ENCODE measurements at places on chromosomes 12 and 14.

DNA sequence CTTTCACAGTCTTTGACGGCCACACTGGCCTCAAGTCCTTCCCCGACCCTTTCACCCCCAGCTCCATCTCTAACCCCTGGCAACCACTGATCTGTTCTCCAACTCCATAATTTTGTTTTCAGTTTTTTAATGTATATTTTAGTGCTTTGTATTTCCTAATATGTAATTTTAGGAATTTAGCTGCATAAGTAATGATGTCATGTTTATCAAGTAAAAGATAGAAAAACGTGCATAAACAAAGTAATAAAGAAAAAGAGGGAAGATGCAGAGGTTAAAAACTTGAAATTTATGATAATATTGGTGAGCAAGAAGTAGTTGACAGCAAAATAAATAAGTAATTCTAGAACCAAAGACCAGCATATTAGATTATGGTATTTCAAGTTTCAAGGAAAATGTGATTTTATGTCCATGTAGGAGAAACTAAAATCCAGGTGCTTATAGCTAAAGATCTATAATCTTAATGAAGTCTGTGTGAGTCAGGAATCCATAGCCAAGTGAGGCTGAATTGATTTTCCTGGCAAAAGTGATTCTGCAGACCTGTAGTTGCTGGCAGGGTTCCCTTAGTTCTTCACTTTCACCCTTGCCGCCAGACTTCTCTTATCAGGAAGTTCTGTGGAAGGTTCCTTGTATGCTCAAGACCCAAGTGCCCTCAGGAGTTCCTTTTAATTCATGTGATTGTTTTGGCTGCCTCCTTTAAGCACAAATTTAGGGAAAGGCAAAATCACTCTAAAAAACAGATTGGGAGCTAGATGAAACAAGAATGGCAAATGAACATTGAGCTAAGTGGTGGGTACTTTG, 24.4 kb downstream of the FBXW8 start:
- DNase-seq = no peak

- no peak for DNase-seq
Measured at GRCh38 chr14:34214961-34215360, 247.1 kb downstream of the SPTSSA start.

- no peak for DNase-seq
Measured at GRCh38 chr12:117437516-117438255, 76.3 kb upstream of the NOS1 start.

DNA sequence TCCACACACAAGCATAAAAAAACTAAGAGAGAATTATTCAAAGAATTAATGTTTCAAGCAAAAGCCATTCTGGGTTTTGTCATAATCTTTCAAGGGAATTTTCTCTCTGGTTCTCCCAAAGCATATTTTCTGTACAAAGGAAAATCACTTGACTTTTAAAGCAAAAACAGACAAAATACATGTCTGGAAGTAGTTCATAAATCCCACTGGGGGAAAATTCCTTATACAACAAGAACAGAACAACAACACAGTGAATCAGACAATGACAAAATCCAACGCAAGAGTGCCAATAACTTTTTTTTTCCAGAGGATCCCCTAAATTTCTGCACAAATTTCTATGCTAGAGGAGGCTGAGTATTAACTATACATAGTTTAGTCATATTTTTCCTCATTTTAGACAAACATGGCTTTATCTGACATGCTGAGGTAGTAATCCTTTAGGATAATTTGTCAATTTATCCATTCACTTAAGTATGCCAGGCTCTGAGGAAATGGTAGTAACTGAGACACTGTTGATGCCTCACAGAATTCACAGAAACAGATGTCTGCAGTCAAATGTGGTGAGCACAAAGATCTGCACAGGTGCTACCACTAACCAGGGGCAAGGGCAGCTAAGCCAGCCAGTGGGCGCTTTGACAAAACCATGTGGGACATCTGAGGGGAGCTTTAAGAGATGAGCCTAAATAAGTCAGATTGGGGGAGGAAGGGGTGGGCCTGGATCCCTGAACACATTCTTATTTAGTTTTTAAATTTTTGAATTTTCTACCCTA, 38.0 kb downstream of the GRIP1 start:
- DNase-seq = no peak

GRCh38 chr14:104555430-104556255, 23.9 kb upstream of the C14orf180 start:
- DNase-seq = no peak

GRCh38 chr12:93502802-93503623, 35.7 kb downstream of the MRPL42 start:
- DNase-seq = no peak

DNA sequence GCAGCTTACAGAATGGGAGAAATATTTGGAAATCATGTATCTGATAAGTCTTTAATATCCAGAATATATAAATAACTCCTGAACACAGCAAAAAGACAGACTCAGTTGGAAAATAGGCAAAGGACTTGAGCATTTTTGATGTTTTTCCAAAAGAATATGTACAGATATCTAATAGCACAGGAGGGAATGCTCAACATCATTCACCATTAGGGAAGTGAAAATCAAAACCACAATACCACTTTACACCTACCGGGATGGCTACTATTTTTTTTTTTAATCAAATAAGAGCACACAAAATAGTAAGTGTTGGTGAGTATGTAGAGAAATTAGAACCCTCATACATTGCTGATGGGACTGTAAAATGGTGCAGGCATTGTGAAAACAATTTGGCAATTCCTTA, 75.6 kb downstream of the ANO6 start:
- no peak for DNase-seq

DNA sequence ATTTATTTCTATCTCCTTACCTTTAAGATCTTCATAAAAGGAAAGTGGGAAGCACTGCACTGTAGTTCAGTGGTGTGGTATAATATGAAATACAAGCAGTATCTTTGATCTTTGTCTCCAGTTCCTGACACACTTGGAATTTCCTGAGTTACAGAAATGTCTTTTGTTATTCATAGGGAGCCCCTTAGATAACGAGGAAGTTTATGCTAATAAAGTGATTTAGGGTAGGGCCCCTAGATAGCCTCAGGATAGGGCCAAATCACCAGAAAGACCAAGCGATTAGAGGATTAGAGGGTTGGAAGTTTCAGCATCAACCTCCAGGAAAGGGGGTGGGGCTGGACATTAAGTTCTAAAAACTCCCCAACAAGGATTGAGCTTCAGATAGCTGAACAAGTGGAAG, 29.9 kb upstream of the DDHD1 start:
- no peak for DNase-seq

- DNase-seq = no peak
Measured at GRCh38 chr12:105048315-105048714, 35.9 kb downstream of the ALDH1L2 start.

GRCh38 chr14:68491793-68492192, 301.1 kb downstream of the ZFP36L1 start:
- DNase-seq = no peak

DNA sequence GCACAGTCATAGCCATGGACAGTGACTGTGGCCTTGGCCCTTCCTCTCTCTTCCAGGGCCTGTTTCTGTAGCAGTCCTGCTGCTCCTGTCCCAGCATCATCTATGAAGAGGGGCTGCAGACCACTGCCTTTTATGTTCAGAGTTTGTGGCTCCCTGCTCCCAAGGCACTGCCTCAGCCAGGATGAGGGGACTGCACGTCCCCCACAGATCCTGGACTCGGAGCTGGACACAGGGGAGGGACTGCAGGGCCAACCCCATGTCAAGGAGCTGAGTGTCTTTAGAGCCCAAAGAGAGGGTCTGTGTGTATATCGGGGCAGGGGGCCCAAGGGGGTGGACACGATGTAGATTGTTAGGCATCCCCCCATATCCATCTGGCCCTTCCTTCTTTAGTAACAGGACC, 60.6 kb upstream of the DIO3 start:
- no peak for DNase-seq

DNA sequence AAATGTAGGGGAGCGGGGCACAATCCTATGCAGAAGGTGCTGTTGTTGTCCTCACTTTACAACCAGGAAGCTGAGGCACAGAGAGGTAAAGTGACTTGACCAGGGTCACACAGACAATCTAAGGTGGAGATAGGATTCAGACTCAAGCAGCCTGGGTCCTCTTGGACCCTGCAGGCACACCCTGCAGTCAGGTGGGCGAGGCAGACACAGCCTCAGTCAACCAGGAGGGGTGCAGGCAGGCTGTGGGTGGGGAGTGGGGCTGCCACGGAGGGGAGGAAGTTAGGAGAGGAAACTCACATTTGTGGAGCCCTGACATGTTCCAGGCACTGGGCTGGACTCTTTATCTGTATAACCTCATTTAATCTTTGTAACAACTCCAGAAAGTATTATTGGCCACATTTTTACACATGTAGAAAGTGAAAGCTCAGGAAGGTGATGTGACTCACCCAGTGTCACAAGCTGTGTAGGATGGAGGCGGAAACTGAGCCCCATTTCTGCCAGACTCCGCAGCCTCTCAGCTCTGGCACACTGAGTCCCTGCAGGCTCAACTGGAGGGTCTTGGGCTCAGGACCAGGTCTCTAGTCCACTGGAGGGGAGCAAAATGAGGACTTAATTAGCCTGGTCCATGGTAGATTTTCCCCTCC, 24.9 kb upstream of the CHGA start:
- no peak for DNase-seq

DNA sequence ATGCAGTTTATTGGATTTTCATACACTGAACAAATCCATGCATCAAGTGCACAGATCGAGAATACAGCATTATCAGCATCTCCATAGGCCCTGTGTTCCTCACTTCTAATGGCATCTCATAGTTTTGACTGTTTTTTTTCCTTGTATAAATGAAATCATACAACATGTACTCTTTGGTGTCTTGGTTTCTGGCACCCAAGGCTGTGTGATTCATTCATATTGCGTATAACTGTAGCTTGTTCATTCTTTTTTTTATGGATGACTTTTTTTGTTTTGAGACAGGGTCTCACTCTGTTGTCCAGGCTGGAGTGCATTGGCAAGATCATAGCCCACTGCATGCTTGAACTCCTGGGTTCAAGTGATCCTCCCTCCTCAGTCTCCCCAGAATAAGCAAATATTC, 14.3 kb downstream of the RASSF8 start:
- no peak for DNase-seq

DNA sequence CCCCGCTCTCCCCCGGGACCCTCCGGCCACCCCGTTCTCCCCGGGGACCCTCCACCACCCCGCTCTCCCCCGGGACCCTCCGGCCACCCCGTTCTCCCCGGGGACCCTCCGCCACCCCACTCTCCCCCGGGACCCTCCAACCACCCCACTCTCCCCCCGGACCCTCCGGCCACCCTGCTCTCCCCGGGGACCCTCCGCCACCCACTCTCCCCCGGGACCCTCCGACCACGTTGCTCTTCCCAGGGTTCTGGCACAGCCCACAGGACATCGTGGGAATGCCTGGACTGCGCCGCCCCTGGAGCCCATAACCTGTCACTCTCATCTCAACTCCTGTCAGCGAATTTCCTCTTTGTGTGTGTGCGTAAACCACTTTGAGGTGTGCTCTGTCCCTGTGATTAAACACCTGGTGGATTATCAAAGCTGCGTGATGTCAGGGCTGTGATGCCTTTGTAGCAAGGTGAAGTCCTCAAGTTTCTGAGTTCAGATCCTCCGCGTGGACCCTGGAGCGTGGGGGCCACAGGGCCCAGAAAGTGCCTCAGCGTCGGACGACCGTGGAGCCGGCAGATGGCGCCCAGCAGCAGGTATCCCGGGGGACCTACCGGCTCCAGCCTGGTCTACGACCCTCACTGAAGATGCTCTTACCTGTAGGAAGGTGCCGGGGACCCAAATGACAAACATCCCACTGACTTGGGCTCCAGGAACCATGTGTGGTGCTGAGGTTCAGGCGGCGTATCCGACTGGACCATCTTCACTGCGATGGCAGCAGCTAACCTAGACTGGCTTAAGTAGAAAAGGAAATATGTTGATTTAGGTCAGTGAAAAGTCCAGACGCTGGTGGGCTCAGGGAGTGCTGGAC, 63.2 kb upstream of the GALNT9 start:
- DNase-seq = no peak

- no peak for DNase-seq
Measured at GRCh38 chr12:8483079-8483478, 27.3 kb downstream of the CLEC6A start.

DNA sequence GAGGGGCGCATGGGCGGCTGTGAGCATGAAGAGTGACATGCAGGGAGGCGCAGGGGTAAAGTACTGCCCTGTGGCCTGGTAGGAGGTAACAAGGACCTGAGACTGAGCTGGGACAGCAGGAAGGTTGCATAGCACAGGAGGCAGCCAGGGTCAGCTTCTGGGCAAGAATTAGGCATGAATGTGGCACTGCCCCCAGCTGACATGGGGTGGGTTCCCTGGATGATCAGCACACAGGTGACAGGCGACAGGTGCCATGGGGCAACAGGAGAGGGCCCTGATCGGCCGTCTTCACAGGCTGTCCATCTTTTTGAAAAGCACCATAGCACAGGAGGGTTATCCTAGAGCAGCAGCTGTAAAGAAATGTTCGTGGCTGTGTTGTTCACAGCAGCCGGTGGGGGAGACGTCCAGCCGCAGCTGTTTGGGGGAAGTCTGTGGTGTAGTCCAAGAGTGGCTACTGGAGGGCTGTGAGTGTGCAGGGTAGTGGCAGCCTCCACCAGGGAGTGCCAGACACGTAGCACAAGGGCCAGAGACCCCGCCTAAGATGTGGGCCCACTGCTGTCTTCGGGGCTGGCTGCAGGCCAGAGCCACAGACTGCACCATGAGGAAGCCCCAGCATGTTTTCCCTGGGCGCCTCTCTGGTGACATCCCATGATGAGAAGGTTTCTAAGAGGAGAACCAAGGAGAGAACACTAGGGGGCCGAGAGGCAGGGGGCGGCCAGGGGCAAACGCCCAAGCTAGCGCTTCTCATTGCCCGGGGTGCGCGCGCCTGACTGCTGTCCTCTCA, 8.4 kb downstream of the CLBA1 start:
- DNase-seq = no peak

- DNase-seq = no peak
Measured at GRCh38 chr12:19925841-19926240, 442.5 kb upstream of the PDE3A start.

DNA sequence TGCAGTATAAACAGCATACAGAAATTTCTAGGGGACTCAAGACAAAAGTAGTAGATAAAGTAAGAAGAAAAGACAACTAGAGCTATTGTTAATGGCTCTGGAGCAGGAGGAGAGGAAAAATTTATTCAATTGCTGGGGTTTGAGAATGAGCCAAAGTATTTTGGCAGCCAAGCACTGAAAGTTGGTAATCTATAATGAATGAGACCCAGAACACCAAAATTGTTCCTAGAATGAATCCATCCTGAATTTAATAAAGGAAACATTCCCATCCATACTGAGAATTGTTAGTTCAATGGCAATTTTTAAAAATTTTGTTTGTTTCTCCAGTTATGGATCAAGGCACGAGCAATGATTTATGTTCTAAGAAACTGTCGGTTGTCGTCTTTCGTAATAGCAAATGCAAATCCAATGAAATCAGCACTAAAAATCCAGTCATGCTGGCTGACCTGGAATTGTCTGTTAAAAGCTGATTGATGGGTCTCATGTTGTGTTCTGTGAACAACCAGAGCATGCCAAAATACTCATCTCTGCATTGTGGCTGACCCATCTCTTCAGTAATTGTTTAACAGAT, 170.9 kb upstream of the LMNTD1 start:
- no peak for DNase-seq

DNA sequence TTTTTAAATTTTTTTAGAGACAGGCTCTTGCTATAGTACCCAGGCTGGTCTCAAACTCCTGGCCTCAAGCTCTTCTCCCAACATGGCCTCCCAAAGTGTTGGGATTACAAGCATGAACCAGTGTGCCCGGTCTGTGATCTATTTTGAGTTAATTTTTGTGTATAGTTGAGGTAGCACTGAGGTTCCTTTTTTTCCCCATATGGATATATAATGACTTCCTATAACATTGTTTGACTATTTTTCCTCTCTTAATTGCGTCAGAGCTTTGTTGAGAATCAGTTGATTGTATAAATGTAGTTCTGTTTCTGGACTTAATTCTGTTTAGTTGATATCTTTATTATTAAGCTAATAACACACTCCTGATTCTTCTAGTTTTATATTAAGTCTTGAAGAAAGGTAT, 8.6 kb upstream of the M6PR start:
- DNase-seq = no peak
